ENCODE measurements at places on chromosomes 2 and 18.

DNA sequence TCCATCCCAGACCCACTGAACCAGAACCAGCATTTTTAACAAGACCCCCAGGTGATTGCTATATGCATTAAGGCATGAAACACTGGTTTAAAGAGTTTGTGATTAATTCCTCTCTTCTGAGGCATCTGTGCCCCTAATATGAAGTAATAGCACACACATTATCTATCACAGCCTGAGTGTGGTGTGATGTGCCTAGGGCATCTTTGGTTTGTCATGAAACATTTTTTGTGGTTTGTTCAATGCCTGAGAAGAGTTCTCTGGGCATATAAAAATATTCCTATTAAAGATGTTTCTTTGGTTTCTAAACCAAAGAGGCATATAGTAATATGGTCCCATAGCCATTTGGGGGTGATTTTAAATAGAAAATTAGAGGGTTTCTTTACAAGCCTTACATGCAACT lies 221.7 kb upstream of the SPOPL start:
- DNase-seq: no peak

- DNase-seq: no peak
These were observed 20.1 kb upstream of the MREG start for GRCh38 chr2:216033403-216033802.

DNA sequence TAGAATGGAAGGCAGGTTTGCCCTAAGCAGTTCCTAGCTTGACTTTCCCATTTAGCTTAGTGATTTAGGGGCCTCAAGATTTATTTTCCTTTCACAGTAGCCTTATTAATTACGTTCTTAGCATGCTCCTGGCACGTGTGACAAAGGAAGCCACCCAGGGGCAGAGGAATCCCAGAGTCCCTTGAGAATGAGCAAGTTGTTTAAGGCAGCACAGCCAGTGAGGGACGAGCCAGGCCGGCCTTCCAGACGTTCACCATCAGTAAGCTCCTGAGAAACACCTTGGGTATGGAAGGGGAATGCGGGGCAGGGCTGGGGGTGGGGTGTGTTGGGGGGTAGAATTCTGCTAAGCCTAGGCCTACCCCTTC lies 76.3 kb downstream of the SOWAHC start:
- DNase-seq: no peak

- peak; percentile 57 for DNase-seq
These were observed 97.8 kb upstream of the RASGRP3 start for GRCh38 chr2:33378556-33379210.

- DNase-seq: no peak
These were observed 1116.4 kb downstream of the SOCS6 start for GRCh38 chr18:71405169-71405809.

DNA sequence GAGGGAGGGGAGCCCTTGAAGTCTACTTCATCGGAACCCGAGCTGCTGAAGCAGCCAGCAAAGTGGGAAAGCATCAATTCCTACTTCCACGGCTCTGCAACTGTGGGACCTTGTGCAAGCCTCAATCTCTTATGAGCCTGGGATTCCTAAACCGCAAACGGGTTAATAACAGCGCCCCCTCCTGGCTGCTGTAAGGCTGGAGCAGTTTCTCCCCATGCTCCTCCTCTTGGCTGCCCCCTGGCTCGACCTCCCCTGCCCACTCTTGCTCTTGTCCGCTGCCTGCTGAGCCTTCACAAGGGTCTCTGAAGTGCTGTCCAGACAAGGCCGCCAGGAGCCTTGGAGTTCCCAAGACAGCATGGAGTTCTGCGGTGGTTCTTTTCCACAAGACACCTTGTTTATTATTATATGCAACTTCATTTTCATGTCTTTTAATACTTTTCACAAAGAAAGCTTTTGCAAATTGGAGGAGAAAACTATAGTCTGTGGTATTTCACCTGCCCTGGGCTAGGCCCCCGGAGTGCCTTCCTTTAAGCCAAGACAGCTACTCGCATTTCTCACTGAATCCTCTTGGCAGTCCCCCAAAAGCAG lies 157.2 kb downstream of the DDX1 start:
- peak; percentile 23 for DNase-seq
